ENCODE measurements at places on chromosomes 7 and 10. TPM values are rescaled to one million over a fixed set of nuclear protein-coding genes. Genes with fewer than 3 reads are reported as not detected.

- no peaks in the 10 kb centered on the region for H3K36me3 ChIP-seq
- no peak overlapping the region for H3K27ac ChIP-seq
- no peaks in the 10 kb centered on the region for H3K4me1 ChIP-seq
- H3K27me3 ChIP-seq = peaks cover 31% of the 10 kb centered on the region
- no peak overlapping the region for H3K4me3 ChIP-seq
These were observed 74.2 kb downstream of the ARMC3 start for GRCh38 chr10:23001901-23002516.

GRCh38 chr7:131325179-131325840 lies 2.4 kb upstream of the MKLN1 start:
- H3K27ac ChIP-seq = no peak overlapping the region
- no peak for DNase-seq
- H3K4me3 ChIP-seq = no peak overlapping the region
- H3K4me1 ChIP-seq = peaks cover 26% of the 10 kb centered on the region

DNA sequence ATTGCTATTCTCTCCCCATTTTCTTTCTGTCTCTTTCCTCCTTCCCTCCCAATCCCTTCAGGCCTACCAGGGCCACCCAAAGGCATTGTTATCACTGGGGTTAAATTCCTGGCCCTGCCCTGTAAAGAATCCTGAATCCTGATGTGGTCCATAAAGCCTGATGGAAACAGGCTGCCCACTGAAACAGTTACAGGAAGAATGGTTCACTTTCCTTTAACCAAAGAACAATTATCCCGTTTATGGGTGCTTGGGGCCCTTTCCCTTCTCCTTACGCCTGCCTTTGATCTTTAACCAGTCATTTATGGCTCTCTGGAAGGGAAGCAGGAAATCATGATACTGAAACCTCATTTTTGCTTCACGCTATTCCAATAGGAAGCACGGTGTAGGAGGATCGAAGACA lies 273.1 kb upstream of the NEBL start:
- no peaks in the 10 kb centered on the region for H3K36me3 ChIP-seq
- H3K4me1 ChIP-seq = peaks cover 21% of the 10 kb centered on the region
- no peak overlapping the region for H3K4me3 ChIP-seq

DNA sequence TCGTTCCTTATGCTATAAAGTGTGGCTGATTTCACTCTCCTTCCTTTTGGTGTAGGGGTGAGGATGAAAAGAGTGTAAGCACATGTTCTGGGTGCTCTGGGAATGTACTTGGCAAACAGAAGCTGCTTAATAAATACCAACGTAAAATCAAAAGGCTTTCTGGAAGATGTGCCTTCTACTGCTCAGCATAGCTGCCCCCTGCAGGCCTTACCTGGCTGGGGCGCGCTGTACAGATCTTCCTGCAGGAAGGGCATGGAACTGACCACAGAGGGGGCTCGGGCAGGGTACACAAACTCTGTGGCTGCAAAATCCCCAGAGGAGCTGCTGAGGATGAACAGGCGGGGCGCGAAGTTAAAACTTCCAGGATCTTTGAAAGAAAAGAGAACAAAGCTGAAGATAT lies 169.4 kb downstream of the SVIL start:
- no peak for DNase-seq
- no peaks in the 10 kb centered on the region for H3K4me1 ChIP-seq
- no peak overlapping the region for H3K27ac ChIP-seq
- H3K36me3 ChIP-seq = peaks cover 92% of the 10 kb centered on the region

DNA sequence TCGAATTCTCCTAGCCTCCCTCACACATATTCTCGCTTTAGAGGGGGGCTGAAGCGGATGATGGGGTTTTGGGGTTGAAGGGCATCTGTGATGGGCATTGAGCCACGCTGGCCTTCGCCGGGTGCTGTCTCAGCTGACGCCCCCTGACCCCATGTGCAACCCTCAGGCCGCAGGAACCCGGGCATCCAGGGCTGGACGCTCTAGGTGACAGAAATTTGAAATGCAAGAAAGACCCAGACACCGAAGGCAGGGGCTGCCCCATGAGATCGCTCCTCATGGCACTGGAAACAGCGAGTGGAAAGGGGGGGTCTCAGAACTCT lies 664 bp upstream of the C10orf88 start:
- H3K4me1 ChIP-seq = peaks cover 24% of the 10 kb centered on the region
- H3K27me3 ChIP-seq = no peaks in the 10 kb centered on the region
- DNase-seq = peak; percentile 62

- DNase-seq = no peak
- peaks cover 10% of the 10 kb centered on the region for H3K36me3 ChIP-seq
- H3K4me3 ChIP-seq = no peak overlapping the region
- no peak overlapping the region for H3K27ac ChIP-seq
- H3K4me1 ChIP-seq = peaks cover 8% of the 10 kb centered on the region
- H3K27me3 ChIP-seq = no peaks in the 10 kb centered on the region
These were observed 13.5 kb downstream of the AQP1 start for GRCh38 chr7:30925117-30925516.

GRCh38 chr10:10657139-10657760 lies 360.4 kb upstream of the CELF2 start:
- no peak overlapping the region for H3K27ac ChIP-seq
- H3K27me3 ChIP-seq = no peaks in the 10 kb centered on the region
- H3K4me3 ChIP-seq = no peak overlapping the region
- DNase-seq = no peak
- H3K4me1 ChIP-seq = peaks cover 5% of the 10 kb centered on the region

DNA sequence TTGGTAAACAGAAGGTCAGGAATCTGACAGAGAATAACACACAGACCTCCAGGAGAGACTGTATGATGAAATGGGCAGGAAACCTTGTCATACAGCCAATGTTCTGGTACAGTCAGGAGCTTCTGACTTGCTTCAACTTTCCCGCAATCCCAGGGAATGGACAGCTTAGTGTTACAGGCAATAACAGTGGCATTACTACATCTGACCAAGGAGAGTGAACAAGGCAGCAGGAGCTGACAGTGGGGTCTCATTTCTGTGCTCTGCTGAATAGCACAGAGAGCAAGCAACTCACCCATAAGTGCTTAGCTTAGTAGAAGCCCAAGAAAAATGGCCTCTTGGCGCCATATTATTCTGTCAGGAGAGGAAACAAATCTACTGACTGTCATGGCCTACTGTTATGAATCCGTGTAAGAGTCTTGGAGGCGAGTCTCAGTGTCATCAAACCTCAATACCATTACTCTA lies 186.2 kb upstream of the MTPN start:
- H3K27me3 ChIP-seq = no peaks in the 10 kb centered on the region
- H3K4me3 ChIP-seq = no peak overlapping the region
- no peaks in the 10 kb centered on the region for H3K4me1 ChIP-seq
- no peaks in the 10 kb centered on the region for H3K36me3 ChIP-seq
- H3K27ac ChIP-seq = no peak overlapping the region

- no peak overlapping the region for H3K4me3 ChIP-seq
- DNase-seq = no peak
- no peak overlapping the region for H3K27ac ChIP-seq
- H3K36me3 ChIP-seq = no peaks in the 10 kb centered on the region
These were observed 204.7 kb downstream of the ADRA2A start for GRCh38 chr10:111281516-111281915.

- no peaks in the 10 kb centered on the region for H3K27me3 ChIP-seq
- no peaks in the 10 kb centered on the region for H3K36me3 ChIP-seq
- H3K27ac ChIP-seq = no peak overlapping the region
- H3K4me3 ChIP-seq = no peak overlapping the region
- DNase-seq = no peak
- H3K4me1 ChIP-seq = no peaks in the 10 kb centered on the region
These were observed 17.1 kb downstream of the UBE2D1 start for GRCh38 chr10:58351616-58352578.

- no peaks in the 10 kb centered on the region for H3K27me3 ChIP-seq
- no peaks in the 10 kb centered on the region for H3K36me3 ChIP-seq
- no peak overlapping the region for H3K27ac ChIP-seq
- H3K4me3 ChIP-seq = no peak overlapping the region
These were observed 124.8 kb downstream of the SAMD9 start for GRCh38 chr7:92992932-92993331.

DNA sequence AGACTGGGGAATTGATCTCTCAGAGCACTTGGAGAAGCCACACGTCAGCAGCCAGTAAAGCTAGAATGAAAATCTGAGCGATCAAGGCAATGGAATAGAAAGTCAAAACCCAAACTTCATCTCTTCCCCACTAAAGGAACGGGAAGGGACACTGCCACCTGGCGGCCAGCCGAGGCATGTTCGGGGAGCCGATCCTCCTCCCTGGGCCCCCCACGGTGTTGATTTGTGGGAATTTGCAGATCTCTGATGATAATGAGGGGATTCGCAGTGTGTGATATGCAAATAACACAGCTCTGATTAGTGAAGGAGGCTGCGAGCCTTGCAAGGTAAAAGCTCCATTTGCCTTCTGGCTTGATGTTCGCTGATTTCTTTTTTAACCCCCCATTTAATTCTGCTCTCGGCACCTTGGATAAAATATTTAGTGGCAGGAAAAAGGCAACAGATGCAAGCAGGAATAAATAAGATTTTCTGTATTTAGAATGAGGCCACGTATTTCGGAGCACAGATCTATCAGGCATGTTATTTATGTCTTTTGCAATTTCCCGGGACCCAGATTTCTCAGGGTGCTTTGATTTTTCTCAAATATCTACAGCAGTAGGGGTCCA lies 258.6 kb downstream of the PAXIP1 start:
- H3K36me3 ChIP-seq = no peaks in the 10 kb centered on the region
- no peak for DNase-seq
- H3K4me1 ChIP-seq = no peaks in the 10 kb centered on the region
- no peaks in the 10 kb centered on the region for H3K27me3 ChIP-seq
- H3K27ac ChIP-seq = no peak overlapping the region

DNA sequence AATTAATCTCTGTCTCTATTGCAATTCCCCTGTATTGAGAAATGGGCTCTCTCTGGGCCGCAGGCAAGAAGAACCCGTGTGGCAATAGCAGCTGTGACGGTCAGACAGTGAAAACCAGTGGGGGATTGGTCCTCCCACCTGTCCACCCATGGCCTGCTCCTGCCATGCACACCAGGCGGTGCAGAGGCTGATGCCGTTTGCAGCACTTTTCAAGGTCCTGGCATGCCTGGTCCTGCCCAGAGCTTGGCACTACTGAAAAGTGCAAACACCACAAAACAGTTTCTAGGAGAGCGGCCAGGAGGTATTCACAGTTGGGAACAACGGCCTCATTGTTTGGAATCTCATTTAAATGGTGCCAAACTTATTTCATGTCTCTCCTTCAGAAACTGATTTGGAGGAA lies 41.5 kb downstream of the PSPH start:
- no peak overlapping the region for H3K27ac ChIP-seq
- H3K36me3 ChIP-seq = peaks cover 12% of the 10 kb centered on the region
- H3K4me3 ChIP-seq = no peak overlapping the region
- DNase-seq = no peak

DNA sequence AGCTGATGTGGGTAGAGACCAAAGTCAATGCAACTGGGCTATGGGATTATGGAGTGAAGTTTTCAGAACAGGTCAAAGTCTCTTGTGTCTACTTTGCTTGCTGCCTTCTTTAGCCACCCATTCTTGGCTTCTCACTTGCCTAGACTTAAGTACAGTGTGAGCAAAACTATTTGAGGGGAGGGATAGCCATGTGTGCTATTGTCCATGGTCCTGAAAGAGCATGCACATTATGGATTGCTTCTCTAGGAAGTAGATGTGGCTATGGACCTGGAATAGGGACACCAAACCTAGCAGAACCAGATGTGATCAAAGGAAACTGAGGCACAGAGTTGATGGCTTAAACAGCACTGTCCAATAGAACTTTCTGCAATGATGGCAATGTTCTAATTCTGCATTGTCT lies 81.9 kb upstream of the ZNF800 start:
- H3K36me3 ChIP-seq = no peaks in the 10 kb centered on the region
- no peak overlapping the region for H3K27ac ChIP-seq
- no peaks in the 10 kb centered on the region for H3K27me3 ChIP-seq
- DNase-seq = no peak

DNA sequence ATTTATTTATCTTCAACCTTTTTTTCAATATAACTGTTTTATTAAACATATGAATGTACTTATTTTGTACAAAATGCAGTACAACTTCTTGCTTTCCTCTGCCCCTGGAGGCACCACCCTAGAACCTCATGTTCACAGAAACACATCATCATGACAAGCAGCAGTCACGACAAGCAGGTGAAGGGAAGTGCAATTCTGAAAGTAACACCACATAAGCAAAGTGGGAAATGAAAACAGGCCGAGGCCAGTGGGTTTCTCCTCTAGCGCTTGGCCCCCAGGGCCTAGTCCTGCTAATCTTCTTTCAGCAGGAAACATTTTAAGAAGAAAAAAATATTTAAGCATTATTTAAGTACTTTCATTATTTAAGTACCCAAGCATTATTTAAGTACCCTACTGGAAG lies 598.1 kb downstream of the SH2D4B start:
- no peaks in the 10 kb centered on the region for H3K4me1 ChIP-seq
- H3K27me3 ChIP-seq = no peaks in the 10 kb centered on the region
- H3K4me3 ChIP-seq = no peak overlapping the region
- H3K36me3 ChIP-seq = no peaks in the 10 kb centered on the region

- H3K27ac ChIP-seq = no peak overlapping the region
- H3K4me3 ChIP-seq = no peak overlapping the region
- no peaks in the 10 kb centered on the region for H3K36me3 ChIP-seq
These were observed 69.2 kb upstream of the AHR start for GRCh38 chr7:17229228-17229627.

GRCh38 chr7:141693082-141693481 lies 8.9 kb downstream of the DENND11 start:
- DNase-seq = no peak
- no peaks in the 10 kb centered on the region for H3K36me3 ChIP-seq
- H3K4me3 ChIP-seq = no peak overlapping the region
- H3K4me1 ChIP-seq = peaks cover 4% of the 10 kb centered on the region
- no peaks in the 10 kb centered on the region for H3K27me3 ChIP-seq

GRCh38 chr10:122550427-122550826 lies 10.1 kb upstream of the DMBT1 start:
- peaks cover 2% of the 10 kb centered on the region for H3K4me1 ChIP-seq
- H3K27ac ChIP-seq = no peak overlapping the region
- no peak for DNase-seq
- H3K4me3 ChIP-seq = no peak overlapping the region
- H3K27me3 ChIP-seq = no peaks in the 10 kb centered on the region

Gene TMEM273
- 1.3 TPM for total RNA-seq

Gene ZNF789
- 4.4 TPM for total RNA-seq

Gene MYL10
- not detected for total RNA-seq

Gene RAMP3
- total RNA-seq = 34.3 TPM

Gene VSTM2A
- not detected for total RNA-seq

Gene SPDYE2B
- total RNA-seq = not detected

Gene MYPN
- total RNA-seq = not detected

Gene GNGT1
- total RNA-seq = not detected

Gene CYP17A1
- not detected for total RNA-seq
